ENCODE measurements at places on chromosomes 1 and 21. TPM values are rescaled to one million over a fixed set of nuclear protein-coding genes. Genes with fewer than 3 reads are reported as not detected.

Gene MMP23B
- 56.7 TPM for total RNA-seq

DNA sequence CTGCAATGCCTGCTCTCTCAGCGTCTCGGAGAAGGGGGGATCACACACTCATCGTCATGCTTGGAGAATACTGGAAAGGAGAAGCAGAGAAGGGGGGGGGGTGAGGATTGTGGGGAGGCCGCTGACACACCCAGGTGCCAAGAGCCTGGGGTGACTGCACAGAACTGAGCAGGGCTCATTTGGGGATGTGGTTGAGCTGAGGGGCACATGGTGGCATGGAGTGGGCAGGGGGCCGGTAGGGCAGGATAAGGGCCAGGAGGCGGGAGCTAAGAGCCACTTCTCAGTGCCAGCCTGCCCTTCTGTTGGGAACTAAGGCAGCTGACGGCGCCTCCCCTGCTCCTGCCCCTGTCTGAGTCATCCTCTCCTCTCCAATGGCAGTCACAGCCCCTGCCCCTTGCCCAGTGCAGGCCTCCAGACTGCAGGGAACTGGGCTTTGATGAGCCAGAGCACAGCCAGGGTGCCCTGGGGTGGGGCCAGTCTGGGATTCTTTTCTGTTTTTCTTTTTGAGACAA is 27.2 kb downstream of the MRPL37 start:
- H3K4me1 ChIP-seq: peaks cover 13% of the 10 kb centered on the region
- H3K36me3 ChIP-seq: peaks cover 4% of the 10 kb centered on the region
- no peak overlapping the region for H3K4me3 ChIP-seq
- DNase-seq: no peak
- H3K27me3 ChIP-seq: no peaks in the 10 kb centered on the region
- H3K27ac ChIP-seq: no peak overlapping the region

Gene TCHH
- 0.16 TPM for total RNA-seq

Gene PAPPA2
- 0.34 TPM for total RNA-seq

Gene MIGA1
- total RNA-seq: 15.5 TPM

GRCh38 chr1:89732206-89732605 is 88.6 kb upstream of the LRRC8D start:
- no peaks in the 10 kb centered on the region for H3K36me3 ChIP-seq
- no peak for DNase-seq
- H3K27ac ChIP-seq: no peak overlapping the region
- H3K4me1 ChIP-seq: no peaks in the 10 kb centered on the region
- H3K4me3 ChIP-seq: no peak overlapping the region
- H3K27me3 ChIP-seq: no peaks in the 10 kb centered on the region

- no peaks in the 10 kb centered on the region for H3K27me3 ChIP-seq
- no peak for DNase-seq
- no peaks in the 10 kb centered on the region for H3K36me3 ChIP-seq
- no peak overlapping the region for H3K4me3 ChIP-seq
These were observed 306.8 kb upstream of the FMN2 start for GRCh38 chr1:239784896-239785295.

- no peaks in the 10 kb centered on the region for H3K4me1 ChIP-seq
- H3K36me3 ChIP-seq: no peaks in the 10 kb centered on the region
- H3K4me3 ChIP-seq: no peak overlapping the region
- no peak for DNase-seq
These were observed 1342.2 kb downstream of the PLA2G4A start for GRCh38 chr1:188170935-188171334.

Gene MUL1
- 27.8 TPM for total RNA-seq

DNA sequence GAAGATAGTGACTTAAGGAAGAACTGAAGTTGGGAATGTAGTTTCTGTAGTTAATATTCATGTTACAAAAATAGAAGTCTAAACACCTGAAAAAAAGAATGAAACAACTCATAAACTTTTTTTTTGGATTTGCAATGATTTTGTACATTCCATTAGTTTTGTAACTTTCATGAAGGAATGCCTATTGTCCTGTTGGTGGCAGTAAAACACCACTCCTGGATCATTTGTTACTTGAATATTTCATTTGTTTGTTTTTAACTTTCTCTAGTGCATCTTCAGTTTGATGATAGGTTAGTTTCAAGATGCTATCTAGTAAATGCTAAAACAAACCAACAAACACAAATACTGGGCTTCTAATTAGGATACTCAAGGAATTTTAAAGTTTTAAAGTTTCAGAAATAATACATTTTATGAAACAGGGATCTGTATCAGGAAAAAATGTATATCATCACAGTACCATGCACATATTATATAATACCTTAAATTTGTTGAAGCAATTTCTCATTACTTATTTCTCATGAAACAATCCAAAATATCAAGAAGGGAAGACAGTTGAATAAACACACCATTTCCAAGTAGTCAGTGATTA is 229.7 kb upstream of the CACYBP start:
- H3K27me3 ChIP-seq: no peaks in the 10 kb centered on the region
- no peaks in the 10 kb centered on the region for H3K36me3 ChIP-seq
- H3K4me3 ChIP-seq: no peak overlapping the region

Gene GPR52
- total RNA-seq: 2.1 TPM

DNA sequence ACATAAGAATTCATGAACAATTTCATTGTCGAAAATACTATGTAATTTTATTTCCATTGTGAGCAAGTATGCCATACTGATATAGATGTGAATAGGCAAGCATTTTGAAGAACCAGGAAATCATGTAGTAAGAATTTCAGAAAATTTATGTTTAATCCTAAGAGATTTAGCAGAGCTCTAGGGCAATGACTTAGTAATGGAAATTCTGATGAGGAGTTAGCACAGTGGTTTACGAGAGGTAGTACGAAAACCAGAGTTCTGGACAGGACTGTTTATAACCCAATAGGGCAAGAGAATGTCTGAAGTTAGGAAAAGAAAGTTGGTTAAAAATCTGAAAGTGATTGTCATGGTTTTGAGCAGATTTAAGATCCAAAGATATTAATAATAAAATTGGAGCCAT is 439.6 kb upstream of the DEPDC1 start:
- H3K4me1 ChIP-seq: no peaks in the 10 kb centered on the region
- H3K27me3 ChIP-seq: no peaks in the 10 kb centered on the region
- no peaks in the 10 kb centered on the region for H3K36me3 ChIP-seq
- no peak overlapping the region for H3K27ac ChIP-seq
- H3K4me3 ChIP-seq: no peak overlapping the region

DNA sequence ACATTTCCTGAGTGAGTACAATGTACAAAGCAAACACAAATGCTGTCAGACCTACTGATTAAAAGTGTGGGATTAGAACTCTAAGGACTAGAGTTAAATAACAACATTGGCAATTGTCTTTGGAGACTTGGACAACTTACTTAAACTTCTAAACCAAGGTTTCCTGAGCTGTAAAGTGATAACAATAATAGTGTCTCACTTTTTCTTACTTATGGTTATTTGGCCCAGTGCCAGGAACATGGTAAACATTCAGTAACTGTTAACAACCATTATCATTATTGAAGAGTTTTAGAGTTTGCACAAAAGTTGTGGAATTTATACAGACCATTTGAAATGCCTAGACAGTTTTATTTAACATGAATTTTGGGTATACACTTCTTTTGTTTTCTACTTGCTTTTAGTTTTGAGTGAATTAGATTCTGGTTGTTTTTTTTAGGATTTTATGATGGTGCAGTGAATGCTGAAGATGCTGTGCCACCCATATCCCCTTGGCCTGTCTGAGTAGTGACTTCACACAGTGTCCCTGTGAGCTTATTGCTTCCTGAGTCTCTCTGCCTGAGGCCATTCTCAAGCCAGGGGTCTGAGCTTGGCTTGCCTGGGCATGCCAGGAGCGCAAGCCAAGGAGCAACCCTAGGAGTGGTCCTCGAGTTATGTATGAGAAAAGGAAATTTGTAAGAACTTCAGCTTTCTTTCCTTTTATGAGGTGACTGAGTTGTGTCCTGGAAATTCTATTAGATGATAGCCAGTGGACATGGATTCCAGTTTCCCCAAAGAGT is 932.8 kb downstream of the TTLL7 start:
- no peak overlapping the region for H3K4me3 ChIP-seq
- DNase-seq: no peak
- no peaks in the 10 kb centered on the region for H3K27me3 ChIP-seq
- H3K27ac ChIP-seq: no peak overlapping the region

- no peaks in the 10 kb centered on the region for H3K27me3 ChIP-seq
- DNase-seq: no peak
- peaks cover 35% of the 10 kb centered on the region for H3K4me1 ChIP-seq
- H3K36me3 ChIP-seq: no peaks in the 10 kb centered on the region
These were observed 10.9 kb downstream of the MYBPHL start for GRCh38 chr1:109295712-109296415.

- no peak overlapping the region for H3K27ac ChIP-seq
- H3K4me3 ChIP-seq: no peak overlapping the region
- no peak for DNase-seq
- no peaks in the 10 kb centered on the region for H3K36me3 ChIP-seq
These were observed 333.8 kb downstream of the PTPRU start for GRCh38 chr1:29569971-29570634.

Data from left lung (tissue), 14 donors.